Activated T-cell treated with anti-CD3 and anti-CD28 coated beads for 1 hour (primary cell): ENCODE measurements at places on chromosomes 7 and 10.

DNA sequence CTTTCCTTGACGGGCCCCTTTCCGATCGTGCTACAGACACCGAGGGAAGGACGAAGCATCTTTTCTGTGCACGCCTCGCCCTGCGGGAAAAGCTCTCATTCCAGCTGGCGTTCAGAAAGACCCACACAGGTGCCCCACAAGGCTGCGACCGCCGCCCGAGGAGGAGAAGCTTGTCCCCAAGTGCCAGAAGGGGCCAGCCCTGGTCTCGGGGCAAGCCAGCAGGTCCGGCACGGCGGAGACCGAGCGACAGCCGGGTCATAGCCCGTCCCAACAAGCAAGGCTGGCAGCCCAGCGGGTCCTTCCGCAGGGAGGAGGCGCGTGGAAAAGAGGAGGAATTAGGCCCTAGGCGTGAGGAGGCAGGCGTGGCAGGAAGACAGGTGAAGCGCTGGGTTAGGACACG, 62.7 kb downstream of the TNRC18 start:
- no peak for DNase-seq

DNA sequence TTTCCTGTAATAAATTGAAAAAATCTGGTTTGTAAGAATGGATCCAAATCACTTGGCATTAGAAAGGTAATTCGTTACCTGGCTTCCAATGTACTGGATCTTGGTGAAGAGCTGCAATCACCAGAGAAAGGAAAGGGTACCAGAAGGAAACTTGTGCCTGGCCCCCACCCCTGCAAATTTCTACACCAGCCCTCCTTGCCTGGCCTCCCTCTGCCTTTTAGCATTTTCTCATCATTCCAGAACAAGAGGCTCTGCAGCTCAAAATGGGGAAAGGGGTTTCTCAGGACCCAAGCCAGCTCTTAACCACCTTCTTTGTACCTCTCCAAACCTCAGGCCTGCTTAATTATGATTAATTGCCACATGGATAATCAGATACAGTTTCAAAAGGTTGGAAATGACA, 612.8 kb upstream of the MGMT start:
- no peak for DNase-seq

- no peak for DNase-seq
Measured at GRCh38 chr10:43901744-43902504, 253.2 kb upstream of the ZNF32 start.

DNA sequence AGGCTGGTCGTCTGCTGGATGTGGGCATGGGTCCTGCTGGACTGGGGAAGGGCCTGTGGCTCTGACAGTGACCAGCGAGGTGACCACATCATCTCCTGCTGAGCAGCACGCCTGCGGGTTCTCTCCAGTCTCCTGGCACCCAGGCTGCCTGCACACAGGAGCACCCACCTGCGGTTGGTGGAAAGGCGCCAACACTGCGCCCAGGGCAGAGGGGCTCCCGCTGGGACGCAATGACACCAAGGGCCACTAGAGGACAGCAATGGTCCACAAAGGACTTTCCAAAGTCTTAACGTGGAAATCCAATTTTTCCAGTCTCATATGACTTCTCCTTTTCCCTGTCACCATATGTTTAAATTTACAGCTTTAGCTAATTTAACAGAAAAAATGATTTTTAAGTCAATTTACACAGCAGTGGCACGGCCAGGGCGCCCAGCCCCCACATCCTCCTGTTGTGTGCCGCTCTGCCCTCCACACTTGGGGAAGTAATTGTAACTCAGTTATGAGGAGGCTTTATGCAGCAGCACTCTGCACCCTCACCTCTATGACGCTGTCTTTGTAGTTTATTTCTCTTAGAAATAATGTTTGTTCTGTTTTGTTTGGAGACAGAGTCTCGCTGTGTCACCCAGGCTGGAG, 38.1 kb downstream of the CFAP46 start:
- DNase-seq = no peak

DNA sequence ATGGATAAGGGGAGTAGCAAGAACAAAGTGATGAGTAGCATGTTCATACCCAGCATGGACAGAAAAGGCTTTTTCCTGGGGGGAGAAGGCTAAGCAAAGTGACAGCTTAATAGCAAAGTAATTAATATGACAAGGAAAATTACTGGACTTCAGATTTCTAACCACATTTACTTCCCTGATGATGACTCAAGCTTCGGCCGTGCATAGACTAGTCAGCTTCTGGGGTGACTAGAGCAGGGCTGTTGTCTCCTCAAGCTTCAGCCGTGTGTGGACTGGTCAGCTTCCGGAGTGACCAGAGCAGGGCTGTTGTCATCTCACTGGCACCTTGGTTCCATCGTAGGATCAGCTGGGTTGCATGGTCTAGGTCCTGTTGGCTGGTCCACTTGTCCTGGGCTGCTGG, 2.1 kb upstream of the ZNF117 start:
- no peak for DNase-seq

DNA sequence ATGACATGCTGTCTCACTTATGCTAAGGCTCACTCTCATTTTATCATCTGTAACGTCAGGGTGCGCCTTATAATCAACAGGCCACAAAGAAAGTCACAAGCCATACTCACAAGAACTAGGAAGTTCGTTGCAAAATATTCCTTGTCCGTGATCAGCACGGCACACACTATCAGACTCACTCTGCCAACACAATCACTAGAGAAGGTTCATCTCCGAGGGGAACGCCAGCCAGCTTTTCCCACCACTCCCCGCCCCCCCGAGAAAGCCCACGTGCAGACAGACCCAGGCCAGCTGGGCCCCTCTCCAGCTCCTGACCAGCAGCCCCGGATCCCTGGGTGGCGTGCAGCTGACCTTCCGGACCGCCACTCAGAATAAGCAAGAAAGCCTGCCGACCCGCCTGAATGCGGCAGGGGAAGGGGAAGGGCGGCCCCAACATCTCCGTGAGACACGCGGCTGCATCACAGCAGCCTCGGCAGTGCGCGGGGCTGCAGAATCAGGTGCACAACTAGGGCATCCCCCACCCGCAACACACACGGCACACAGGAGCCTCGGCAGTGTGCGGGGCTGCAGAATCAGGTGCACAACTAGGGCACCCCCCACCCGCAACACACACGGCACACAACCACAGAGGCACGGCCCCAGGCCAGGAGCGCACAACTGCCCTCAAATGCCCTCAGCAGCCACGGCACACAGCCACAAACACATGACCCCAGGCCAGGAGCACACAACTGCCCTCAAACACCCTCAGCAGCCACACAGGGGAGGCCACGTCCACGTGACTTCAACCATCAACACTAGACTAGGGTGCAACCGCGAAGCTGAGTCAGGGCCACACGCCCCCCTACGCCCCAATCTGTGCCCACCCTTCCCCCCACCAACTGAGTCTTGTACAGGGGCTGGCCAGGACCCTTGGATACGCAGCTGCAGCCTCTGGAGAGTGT, 2.5 kb upstream of the GPR146 start:
- DNase-seq = no peak

DNA sequence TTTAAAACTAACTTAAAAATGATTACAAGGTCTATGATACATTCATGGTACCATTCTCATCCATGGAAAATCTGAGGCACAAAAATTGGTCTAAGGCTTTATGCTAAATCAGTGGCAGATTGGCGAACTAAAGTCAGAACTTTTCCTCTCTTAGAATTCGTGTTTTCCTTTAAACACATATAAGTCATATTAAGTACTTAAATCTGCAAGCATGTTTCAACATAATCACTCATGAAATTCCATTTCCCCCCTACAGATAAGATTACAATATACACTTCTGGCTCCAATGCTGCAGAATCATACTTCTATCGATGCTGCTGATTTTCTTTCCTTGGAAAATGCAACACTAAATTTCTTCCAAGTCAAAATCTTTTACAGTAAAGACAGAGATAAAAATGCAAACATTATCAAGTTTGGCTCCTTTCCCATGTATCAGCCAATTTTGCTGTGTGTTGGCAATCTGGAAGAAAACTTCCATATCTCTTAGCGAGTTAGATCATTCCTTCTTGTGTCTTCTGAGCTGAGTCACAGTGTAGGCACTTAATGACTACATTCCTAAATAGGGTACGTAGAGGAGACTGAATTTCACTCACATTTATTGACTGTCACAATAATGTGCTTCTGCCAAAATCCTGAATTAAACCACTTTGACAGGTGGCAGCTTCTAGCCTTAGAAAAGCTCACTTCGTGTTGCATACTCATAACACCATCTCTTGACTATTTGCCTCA, 76.4 kb upstream of the LRRC17 start:
- DNase-seq = no peak

- DNase-seq = no peak
Measured at GRCh38 chr10:124032087-124032935, 61.1 kb downstream of the CHST15 start.

DNA sequence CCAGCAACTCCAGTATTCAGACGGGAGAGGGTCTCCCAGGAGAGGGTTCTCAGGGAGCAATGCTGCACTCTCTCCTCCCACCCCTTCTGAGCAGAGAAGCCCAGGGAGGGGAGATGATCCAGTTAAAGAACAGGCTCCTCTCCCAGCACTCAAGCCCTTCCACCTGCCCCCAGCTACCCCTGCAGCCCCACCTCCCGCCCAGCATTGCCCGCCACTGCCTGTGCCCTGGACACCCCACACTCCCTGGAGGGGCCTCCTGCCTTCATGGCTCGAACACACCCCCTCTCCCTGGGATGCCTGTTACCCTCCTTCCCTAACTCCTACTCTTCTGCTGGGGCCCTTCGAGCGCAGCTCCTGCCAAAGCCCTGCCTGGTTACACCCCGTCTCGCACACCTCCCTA, 66.8 kb downstream of the ELFN1 start:
- DNase-seq = no peak

DNA sequence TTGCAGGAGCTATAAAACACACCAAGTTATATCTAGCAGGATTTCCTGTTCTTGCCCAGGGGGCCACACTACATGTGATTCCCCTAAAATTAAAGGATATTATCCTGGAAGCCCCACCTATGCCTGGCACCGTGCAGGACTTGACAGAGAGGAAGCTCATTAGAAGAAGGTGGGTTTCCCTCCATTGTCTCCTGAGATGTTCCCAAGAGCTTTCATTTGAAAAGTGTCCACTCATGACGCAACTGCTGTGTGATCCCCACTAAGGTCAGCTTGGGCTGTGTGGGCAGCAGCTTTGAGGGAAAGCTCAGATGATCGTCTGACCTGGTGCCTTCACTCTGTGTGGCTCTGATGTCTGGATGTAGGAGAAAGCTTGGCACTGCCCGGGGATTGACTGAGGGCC, 53.5 kb downstream of the RAMP3 start:
- no peak for DNase-seq

DNA sequence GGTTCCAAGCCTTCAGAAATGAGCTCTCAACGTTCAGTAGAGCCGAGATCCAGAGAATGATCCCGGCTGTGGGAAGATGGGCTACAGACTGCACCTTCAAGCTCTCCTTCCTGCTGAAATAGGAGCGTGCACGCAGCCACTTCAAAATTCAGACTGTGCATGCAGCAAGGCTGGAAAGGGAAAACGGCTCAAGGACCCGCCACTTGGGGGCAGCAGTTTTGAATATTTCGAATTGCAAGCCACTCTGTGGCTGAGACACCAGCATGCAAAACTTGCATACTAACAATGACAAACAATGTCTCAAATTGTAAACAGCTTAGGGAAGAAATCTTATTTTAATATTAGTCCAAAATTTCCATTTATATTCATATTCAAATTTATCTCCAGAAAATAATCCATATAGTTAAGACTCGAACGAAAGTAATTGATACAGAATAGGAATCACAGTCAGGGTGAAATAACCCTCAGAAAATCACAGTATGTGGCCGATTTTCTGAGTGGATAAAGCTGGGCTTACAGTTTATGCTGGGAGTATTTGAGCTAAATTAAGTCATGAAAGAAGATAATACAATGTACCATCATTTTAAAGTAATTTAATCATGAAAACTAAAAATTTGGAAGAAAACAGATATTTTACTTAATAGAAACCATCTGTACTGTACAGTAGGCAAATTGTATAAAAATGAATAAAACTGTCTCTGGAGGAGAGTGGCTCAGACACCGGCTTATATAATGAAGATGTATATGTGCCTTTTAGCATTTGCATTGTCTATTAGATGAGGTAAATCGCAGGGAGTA, 137.9 kb upstream of the MKI67 start:
- DNase-seq = peak; percentile 26

- DNase-seq = no peak
Measured at GRCh38 chr10:102785818-102786217, 42.1 kb downstream of the WBP1L start.

GRCh38 chr7:821688-822087, 10.6 kb upstream of the SUN1 start:
- DNase-seq = no peak

DNA sequence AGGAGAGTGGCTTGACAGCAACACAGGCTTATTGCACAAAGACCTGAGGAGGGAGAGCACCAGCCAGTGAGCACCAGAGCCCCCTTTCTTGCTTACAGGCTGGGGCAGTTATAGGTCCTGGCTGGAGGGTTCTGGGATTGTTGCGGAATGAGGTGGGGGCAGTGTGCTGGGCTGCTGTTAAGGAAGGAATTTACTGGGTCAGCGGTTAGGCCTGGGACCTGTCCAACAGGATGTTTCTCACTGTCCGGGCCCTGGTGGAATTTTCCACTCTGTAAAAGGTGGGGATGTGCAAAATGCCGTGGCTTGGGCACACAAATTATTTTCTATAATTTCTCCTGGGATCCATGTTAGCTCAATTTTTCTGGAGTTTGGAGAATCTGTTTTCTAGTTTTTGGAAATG, 757.3 kb downstream of the TYW1 start:
- DNase-seq = no peak

- DNase-seq = no peak
Measured at GRCh38 chr10:131174651-131175540, 136.6 kb downstream of the TCERG1L start.

- DNase-seq = no peak
Measured at GRCh38 chr7:37488163-37488764, 39.6 kb upstream of the ELMO1 start.

DNA sequence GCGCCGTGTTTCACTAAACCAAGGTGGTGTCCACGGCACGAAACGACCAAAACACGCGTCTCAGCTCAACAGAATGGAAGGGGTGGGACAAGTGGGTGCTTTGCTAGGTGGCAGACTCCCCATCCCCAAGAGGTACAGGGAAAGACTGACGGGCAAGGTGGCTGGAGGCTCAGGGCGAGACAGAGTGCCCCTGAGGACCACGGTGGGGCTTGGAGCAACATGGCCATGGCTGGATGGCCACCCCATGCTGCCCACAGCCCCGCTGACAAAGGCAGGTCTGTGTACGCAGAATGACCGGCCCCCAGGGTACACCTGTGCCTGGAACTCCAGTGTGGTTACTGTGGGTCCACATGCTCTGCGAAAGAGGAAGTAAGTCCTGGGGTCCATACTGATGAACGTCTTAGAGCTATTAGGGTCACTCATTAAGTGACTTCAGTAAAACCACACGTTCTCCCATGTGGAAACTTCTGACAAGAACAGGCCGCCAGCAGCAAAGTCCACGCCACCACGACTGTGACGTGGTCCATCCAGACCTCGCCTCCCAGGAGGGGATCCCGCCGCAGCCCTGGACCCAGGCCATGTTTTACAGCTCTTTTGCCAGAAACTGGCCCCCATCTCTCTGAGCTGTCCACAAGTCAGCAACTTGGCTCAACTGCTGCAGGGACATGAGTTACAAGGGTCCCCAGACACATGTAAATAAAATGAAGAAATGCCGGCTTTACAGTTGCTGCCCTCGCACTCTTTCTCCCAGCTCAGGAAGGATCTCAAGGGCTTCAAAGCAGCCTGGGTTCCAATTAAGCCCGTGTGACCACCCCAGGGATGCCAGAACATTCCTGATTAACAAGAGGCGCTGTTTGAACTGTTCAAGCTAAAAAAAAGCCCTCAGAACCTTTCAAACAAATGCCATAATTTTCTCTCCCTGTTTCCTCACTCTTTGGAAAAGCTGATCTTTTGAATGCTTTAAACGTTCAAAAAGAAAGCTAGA, 66.8 kb downstream of the MAD1L1 start:
- DNase-seq = no peak

- no peak for DNase-seq
Measured at GRCh38 chr10:9596368-9596920, 1421.2 kb upstream of the CELF2 start.
